Adipocyte (in vitro differentiated cells): ENCODE measurements at places on chromosomes 1 and 21.
A peak's percentile ranks its signal among the peaks of the same experiment; 100 is the strongest.

DNA sequence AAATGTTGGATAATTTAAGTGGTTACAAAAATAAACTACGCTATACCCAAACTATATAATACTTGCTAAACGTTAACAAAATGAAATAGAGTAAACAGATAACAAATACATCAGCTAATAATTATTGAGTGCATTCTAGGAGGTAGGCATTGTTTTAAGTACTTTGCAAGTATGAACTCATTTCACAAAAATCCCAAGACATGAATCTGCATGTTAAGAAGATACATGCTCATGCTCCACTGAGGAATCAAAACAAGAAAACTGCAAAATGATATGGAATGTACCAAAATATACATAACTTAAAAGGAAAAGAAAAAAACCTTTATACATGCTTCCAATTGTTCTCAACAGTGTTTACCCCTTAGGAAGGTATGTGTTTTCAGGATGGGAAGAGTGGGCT lies 2.5 kb downstream of the FRRS1 start:
- peak; percentile 40 for DNase-seq

DNA sequence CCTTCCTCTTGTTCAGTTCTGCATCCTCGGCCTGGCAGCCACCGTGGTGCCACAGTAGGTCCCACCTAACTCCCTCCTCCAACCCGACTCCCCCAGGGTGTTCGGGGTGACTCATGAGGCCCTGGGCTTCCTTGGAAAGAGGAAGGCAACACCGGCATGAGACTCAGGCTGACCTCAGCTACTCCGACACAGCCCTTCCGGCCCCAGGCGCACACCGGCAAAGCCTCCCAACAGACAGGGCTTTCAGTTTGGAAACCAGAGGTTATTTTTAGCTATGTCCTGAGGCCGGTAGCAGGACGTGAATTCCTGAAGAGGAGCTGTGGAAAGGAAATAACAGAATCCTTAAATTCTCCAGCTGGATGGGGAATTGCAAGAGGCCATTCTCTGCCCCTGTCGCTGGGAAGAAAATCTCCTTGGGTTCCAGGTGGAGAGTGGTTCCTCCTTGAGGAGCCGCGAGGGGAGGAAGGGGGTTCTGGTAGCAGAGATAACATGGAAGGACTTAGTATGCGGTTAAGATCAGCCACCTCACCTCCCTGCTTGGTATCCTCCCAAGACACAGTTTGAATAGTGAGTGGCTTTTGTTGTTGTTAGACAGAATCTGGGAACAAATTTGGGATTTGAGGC lies 24.4 kb downstream of the PLXNA2 start:
- peak; percentile 86 for DNase-seq

DNA sequence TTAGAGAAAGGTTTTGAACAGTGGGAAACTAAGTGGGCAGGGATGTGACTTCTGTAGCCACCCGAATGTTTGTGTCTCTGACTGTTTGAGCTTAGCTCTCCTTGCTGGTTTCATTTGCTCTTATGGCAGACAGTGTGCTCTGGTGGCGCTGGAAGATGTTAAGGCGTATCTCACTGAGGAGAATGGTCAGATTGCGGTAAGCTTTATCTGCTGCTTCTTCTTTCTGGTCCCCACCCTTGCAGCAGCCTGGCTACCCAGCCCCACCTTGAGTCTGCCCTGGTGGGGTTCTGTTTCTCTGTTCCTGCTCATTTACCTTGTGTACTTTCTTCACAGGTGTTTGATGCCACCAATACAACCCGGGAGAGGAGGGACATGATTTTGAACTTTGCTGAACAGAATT lies 9.9 kb downstream of the PFKFB2 start:
- no peak for DNase-seq

- DNase-seq, result peak; percentile 82
Measured at GRCh38 chr1:218339267-218339831, 5.8 kb upstream of the TGFB2 start.

DNA sequence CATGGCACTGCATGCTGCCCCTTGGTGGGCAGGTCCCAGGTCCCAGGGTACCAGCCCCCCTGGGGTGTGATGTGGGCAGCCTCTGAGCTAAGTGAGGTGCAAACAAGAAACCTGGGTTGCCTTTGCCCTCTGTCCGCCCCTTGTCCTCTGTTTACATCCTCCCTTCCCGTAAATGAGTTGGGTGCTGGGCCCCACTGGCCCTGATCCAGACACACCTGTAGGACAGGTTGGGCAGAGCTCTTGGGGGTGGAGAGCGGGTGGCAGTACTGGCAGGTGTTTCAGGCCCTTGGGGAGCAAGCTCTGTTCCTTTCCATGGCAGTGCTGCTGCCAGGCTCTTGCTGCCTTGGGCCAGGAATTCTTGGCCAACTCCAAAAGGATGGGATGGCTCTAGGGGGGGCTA lies 35.8 kb downstream of the ELF3 start:
- DNase-seq, result no peak
